ENCODE measurements at places on chromosomes 4 and X.

- H3K4me1 ChIP-seq, result no peaks in the 10 kb centered on the region
- no peak overlapping the region for H3K27ac ChIP-seq
- no peak for DNase-seq
- no peak overlapping the region for H3K4me3 ChIP-seq
Measured at GRCh38 chr4:2378401-2378800, 40.0 kb downstream of the ZFYVE28 start.

GRCh38 chrX:149152941-149153340 lies 352.2 kb downstream of the IDS start:
- H3K36me3 ChIP-seq, result no peaks in the 10 kb centered on the region
- H3K27ac ChIP-seq, result no peak overlapping the region
- DNase-seq, result no peak

GRCh38 chr4:84944947-84945346 lies 21.5 kb downstream of the WDFY3 start:
- no peaks in the 10 kb centered on the region for H3K27me3 ChIP-seq
- H3K4me1 ChIP-seq, result no peaks in the 10 kb centered on the region
- H3K36me3 ChIP-seq, result no peaks in the 10 kb centered on the region
- H3K4me3 ChIP-seq, result no peak overlapping the region

DNA sequence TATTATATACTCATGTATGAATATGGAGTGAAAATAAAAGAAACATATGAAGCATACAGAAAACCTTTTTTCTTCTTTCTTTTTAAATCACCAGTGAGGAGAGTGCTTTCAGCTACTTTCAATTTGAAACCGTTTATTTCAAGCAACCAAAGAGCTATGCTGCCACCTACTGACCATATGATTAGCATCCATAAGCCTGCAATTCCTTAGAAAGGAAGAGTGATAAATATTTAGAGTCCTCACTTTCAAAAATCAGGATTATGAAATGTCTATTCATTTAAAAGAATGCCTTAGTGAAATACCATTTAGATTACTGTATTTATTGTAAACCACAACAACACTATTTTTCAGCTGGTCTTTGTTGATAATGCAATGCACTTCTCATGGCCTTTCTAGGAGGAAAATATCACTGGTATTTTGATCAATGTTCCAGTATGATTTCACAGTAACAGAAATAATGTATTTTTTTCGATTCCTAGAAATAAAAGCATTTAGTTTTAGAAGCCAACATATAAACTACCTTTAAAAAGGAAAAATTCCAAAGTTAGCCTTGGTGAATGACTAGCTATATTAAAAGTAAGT lies 667.6 kb downstream of the PCDH18 start:
- H3K4me1 ChIP-seq, result no peaks in the 10 kb centered on the region
- no peak overlapping the region for H3K27ac ChIP-seq
- no peaks in the 10 kb centered on the region for H3K36me3 ChIP-seq

DNA sequence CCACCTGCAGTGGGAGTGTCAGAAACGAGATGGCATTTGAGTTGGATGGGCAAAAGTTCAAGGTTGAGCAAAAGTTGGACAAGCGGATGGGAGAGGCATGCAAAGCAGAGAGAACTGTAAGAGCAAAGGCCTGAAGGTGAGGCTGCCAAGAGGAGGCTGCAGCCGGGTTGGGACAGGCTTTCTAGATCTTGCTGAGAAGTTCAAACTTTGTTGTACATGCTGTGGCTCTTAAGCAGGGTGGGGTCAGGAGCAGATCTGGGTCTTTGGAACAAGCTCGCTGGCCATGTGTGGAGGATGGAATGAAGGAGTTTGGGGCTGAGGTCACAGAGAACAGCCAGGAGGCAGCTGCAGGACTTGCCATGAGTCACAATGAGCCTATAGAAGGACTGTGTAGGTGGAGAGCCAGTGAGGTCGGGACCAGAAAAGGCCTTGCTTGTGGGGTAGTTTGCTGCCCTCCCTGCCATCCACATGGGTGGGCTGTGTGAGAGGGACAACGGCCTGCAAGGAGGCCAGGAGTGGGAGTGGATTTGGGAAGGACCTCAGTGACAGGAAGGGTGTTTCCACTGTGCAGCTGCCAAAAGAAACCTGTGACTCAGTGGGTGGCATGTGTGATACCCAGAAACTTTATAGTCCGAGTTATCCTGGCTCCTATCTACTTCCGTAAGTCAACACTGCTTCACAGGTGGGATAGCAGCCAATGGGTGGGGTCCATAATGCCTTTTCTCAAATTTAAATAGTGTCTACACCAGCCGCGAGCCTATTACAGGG lies 210.4 kb downstream of the MID1IP1 start:
- H3K4me3 ChIP-seq, result no peak overlapping the region
- no peaks in the 10 kb centered on the region for H3K4me1 ChIP-seq
- DNase-seq, result no peak
- H3K27ac ChIP-seq, result no peak overlapping the region
- H3K27me3 ChIP-seq, result no peaks in the 10 kb centered on the region
- H3K36me3 ChIP-seq, result no peaks in the 10 kb centered on the region

DNA sequence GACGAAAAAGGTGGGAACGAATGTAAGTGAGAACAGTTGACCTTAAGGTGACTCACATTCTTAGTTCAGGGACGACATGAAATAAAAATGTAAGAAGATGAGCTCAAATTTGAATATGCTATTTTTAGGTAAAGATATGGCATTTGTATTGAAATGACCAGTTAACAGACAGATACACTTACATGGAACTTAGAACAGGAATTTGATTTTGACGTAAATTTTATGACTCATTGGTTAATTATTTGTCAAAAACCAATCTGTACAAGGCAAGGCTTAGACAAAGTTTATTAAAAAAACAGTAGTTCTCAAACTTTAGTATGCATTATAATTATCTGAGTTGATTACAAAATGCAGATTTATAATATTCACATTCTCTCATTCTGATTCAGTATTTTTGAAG lies 469.4 kb downstream of the CFAP47 start:
- H3K4me1 ChIP-seq, result peaks cover 4% of the 10 kb centered on the region
- no peak overlapping the region for H3K27ac ChIP-seq
- H3K27me3 ChIP-seq, result no peaks in the 10 kb centered on the region
- H3K4me3 ChIP-seq, result no peak overlapping the region
- H3K36me3 ChIP-seq, result no peaks in the 10 kb centered on the region

DNA sequence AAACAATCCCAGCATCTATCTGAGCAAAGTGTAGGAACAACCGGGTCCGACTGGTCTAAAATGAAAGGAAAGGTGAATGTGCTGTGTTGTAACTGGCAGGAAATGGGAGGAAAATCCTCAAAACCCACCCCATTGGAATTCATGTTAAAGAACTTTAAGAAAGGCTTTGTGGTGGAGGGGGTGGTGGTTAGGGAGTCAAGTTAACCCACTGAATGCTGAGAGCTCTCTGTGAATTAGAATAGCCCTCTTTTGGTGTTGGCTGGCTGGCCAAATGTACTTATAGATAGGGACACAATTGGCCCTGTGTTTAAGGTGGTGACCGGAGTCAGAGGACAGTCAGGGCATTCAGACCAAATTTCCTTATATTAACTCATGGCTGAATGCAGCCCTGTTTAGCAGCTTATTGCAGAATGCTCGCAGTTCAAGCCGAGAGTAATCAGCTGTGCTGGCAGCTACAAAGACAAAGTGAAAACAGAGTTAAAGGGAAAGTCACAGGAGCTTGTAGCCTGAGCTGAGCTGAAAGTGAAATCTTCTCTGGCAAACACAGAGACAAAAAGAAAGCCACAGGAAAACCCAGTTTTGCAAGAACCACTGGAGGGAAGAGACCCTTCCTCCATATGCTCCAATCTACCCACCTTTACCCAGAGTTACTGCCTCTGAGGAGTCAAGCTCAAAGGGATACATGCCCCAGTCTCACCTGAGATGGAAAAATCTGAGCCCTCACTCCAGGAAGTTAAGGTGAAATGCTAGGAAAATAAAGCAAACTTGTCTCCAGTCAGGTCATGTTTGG lies 38.5 kb upstream of the UGT2B7 start:
- no peaks in the 10 kb centered on the region for H3K27me3 ChIP-seq
- no peaks in the 10 kb centered on the region for H3K4me1 ChIP-seq
- no peak overlapping the region for H3K27ac ChIP-seq
- DNase-seq, result peak; percentile 5
- no peaks in the 10 kb centered on the region for H3K36me3 ChIP-seq
- H3K4me3 ChIP-seq, result no peak overlapping the region

- H3K4me1 ChIP-seq, result no peaks in the 10 kb centered on the region
- no peaks in the 10 kb centered on the region for H3K36me3 ChIP-seq
- DNase-seq, result no peak
- no peaks in the 10 kb centered on the region for H3K27me3 ChIP-seq
- H3K4me3 ChIP-seq, result no peak overlapping the region
- no peak overlapping the region for H3K27ac ChIP-seq
Measured at GRCh38 chr4:13763707-13764106, 136.2 kb upstream of the BOD1L1 start.

- H3K27ac ChIP-seq, result no peak overlapping the region
- H3K27me3 ChIP-seq, result no peaks in the 10 kb centered on the region
- DNase-seq, result no peak
- no peaks in the 10 kb centered on the region for H3K36me3 ChIP-seq
Measured at GRCh38 chr4:102253860-102254259, 91.4 kb downstream of the SLC39A8 start.

- no peak for DNase-seq
- no peak overlapping the region for H3K4me3 ChIP-seq
- H3K27me3 ChIP-seq, result no peaks in the 10 kb centered on the region
- H3K4me1 ChIP-seq, result no peaks in the 10 kb centered on the region
- H3K36me3 ChIP-seq, result no peaks in the 10 kb centered on the region
Measured at GRCh38 chrX:20729416-20729815, 462.7 kb upstream of the RPS6KA3 start.

GRCh38 chr4:80101071-80101791 lies 28.2 kb upstream of the ANTXR2 start:
- H3K27ac ChIP-seq, result no peak overlapping the region
- H3K4me3 ChIP-seq, result no peak overlapping the region
- DNase-seq, result no peak
- H3K27me3 ChIP-seq, result no peaks in the 10 kb centered on the region
- peaks cover 4% of the 10 kb centered on the region for H3K4me1 ChIP-seq
- H3K36me3 ChIP-seq, result no peaks in the 10 kb centered on the region

- H3K36me3 ChIP-seq, result no peaks in the 10 kb centered on the region
- H3K27ac ChIP-seq, result no peak overlapping the region
- H3K4me3 ChIP-seq, result no peak overlapping the region
- no peaks in the 10 kb centered on the region for H3K27me3 ChIP-seq
- no peak for DNase-seq
- no peaks in the 10 kb centered on the region for H3K4me1 ChIP-seq
Measured at GRCh38 chrX:9392445-9392844, 72.4 kb upstream of the TBL1X start.

GRCh38 chr4:145218251-145218650 lies 37.9 kb upstream of the OTUD4 start:
- H3K4me1 ChIP-seq, result no peaks in the 10 kb centered on the region
- H3K27ac ChIP-seq, result no peak overlapping the region
- no peak overlapping the region for H3K4me3 ChIP-seq
- no peak for DNase-seq
- H3K27me3 ChIP-seq, result no peaks in the 10 kb centered on the region

DNA sequence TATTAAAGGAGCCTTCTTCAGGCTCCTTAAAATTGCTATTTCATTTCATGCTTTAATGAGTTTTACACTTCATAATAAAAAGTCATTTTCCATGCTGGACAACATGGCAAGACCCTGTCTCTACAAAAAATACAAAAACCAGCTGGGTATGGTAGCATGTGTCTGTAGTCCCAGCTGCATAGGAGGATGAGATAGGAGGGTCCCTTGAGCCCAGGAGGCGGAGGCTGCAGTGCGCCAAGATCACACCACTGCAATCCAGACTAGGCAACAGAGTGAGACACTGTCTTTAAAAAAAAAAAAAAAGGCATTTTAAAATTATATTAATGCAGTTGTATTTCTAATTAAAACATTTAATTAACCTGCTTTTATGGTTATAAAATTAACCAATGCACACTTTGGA lies 49.2 kb downstream of the PDS5A start:
- H3K4me1 ChIP-seq, result peaks cover 14% of the 10 kb centered on the region
- H3K27ac ChIP-seq, result no peak overlapping the region
- H3K4me3 ChIP-seq, result no peak overlapping the region

DNA sequence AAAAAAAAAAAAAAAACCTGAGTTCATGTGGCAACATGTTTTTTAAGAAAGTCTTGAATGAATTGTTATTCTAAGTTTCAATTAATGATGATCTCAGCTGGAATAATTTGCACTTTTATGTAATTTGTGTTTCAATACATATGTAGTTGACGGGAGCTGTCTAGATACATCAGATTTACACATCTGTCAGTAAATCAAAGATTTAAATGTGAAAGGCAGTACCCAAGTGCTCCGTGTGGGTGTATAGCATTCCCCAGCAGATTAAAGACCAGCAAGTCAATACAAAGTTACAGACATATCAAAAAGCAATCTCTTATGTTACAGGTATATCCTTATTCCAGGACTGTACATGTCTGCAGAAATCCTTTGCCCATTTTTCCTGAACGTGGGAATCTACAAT lies 35.2 kb downstream of the SYNPO2 start:
- no peaks in the 10 kb centered on the region for H3K36me3 ChIP-seq
- no peak overlapping the region for H3K27ac ChIP-seq
- DNase-seq, result no peak
- H3K27me3 ChIP-seq, result no peaks in the 10 kb centered on the region
- H3K4me1 ChIP-seq, result no peaks in the 10 kb centered on the region
- no peak overlapping the region for H3K4me3 ChIP-seq

GRCh38 chr4:168383510-168383909 lies 65.0 kb upstream of the DDX60 start:
- no peaks in the 10 kb centered on the region for H3K36me3 ChIP-seq
- no peak overlapping the region for H3K4me3 ChIP-seq
- no peaks in the 10 kb centered on the region for H3K27me3 ChIP-seq

DNA sequence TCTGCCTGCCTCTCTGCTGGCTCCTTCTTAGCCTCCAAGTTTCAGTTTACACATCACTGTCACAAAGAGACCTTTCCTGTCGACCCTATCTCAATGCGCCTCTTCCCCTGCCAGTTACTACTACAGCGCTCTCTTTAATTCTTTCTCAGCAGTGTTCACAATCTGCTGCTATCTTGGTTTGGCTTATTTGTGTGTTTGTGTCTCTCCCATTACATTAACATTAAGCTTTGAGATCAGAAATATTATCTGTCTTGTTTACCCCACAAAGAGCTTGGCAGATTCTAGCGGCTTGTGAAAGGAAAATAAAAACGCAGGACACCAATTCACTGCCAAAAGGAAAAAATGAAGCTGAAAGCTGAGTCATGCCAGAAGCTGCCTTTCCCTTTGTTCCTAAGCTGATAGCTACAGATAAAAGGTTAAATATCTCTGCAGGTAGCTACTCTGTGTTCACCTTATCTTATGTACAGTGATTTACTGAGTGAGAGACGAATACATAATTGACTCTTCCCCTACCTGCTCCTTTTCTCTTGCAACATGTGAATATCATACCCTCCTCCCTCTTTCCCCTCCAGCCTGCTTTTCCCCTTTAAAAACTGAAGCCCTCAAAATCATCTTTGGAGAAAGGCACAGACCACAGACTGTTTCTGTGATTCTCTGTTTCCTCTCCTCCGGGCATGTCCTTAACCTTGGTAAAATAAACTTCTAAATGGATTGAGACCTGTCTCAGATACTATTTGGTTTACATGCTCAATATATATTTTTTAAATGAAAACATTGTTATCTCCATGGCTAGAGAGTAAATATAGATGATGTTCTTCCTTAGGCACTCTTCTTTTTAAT lies 19.3 kb upstream of the SLC9A7 start:
- peak; percentile 68 for DNase-seq
- H3K27me3 ChIP-seq, result no peaks in the 10 kb centered on the region
- no peaks in the 10 kb centered on the region for H3K36me3 ChIP-seq
- H3K4me1 ChIP-seq, result no peaks in the 10 kb centered on the region
- no peak overlapping the region for H3K4me3 ChIP-seq

- H3K4me1 ChIP-seq, result no peaks in the 10 kb centered on the region
- peaks cover 15% of the 10 kb centered on the region for H3K36me3 ChIP-seq
- no peaks in the 10 kb centered on the region for H3K27me3 ChIP-seq
- no peak overlapping the region for H3K4me3 ChIP-seq
- DNase-seq, result no peak
Measured at GRCh38 chrX:24575496-24575895, 71.7 kb downstream of the PCYT1B start.

- no peak overlapping the region for H3K4me3 ChIP-seq
- no peak overlapping the region for H3K27ac ChIP-seq
Measured at GRCh38 chrX:30920271-30920670, 31.2 kb upstream of the TAB3 start.
